ENCODE measurements at places on chromosomes 7 and 10.

DNA sequence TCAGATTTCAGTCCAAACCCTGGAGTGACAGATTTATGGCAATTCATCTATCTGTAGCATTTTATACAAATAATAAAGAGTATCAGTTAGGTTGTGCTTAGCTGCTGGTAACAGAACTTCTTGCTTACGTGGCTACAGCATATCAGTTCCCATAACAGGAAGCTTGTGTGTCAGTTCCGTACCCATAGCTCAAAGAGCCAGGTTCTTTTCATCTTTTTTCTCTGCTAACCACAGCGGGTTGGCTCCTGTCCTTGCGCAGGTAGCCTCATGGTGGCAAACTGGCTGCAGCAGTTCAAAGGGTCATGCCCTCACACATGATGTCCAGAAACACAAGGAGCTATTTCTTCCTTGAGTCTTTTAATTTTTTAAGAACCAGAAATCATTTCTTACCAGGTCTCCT, 1041.8 kb downstream of the GATA3 start:
- peak; percentile 6 for DNase-seq

GRCh38 chr10:101301111-101301731, 52.7 kb upstream of the BTRC start:
- DNase-seq: peak; percentile 16

DNA sequence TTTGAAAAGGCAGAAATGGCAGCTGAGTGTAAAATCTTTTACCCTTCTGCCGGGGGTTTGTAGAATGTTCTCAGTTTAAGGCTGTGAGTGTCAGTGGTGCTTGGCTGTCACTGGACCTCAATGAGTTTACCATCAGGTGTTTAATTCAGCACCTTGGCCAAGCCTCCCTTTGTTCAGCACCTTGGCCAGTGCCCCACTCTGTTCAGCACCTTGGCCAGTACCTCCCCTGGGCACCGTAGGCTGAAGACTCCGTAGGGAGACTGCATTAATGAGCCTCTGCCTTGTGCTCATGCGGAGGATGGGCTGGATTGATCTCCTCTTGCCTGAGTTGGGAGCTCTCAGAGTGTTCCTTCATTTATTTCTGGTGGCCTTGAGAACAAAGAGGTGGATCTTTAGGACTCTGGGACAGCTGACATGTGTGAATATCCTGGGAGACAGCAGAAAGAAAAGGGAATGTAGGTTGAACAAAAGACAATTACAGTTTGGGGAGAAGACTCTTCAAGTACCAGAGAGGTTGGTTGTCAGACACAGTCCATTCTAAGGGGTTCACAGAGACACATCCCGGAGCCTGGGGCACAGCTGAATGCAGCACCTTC, 1.6 kb downstream of the FAM24A start:
- peak; percentile 19 for DNase-seq

GRCh38 chr10:122388287-122388997, 13.9 kb downstream of the PLEKHA1 start:
- no peak for DNase-seq

GRCh38 chr7:109131141-109131540, 561.5 kb downstream of the DNAJB9 start:
- DNase-seq: no peak

GRCh38 chr7:67823345-67823744, 826.7 kb downstream of the TYW1 start:
- DNase-seq: no peak

DNA sequence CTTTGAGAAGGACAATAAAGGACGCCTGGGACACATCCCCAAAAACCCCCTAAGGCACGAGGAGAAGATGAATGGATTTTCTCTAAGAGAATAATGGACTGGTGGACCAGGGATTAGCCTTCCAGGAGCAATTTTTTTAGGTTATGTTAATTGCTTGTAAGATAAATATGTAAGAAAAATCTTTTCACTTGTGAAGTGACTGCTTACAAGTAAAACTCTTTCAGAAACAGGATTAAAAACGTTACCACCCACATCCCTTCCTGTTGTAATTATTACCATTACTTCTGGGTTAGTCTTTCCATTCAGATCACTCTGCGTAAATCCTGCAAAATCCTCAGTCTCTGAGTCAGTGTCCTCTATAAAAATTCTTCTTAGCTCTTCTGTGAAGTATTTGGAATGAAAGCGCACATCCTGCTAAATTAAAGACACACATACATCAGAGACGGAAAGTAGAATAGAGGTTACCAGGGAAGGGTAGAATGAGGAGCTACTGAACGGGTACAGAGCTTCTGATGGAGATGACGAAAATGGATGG, 34.3 kb downstream of the CDCA7L start:
- DNase-seq: no peak

DNA sequence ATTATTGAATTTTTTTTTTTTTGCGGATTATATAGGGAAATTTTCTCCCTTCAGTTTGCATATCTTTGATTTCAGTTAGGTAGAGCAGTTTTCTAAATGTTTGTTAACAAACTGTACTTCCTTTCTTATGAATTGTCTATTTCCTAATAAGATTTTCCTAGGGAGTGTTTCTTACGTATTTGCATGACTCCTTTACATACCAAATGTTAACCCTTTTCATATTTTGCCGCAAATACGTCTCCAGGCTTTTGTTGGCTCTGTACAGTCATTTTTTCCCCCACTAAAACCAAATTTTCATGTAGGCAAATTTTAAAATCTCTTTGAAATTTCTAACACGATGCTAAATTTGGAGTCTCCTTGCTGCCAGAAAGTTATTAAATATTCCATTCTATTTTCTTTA, 1.9 kb upstream of the FRAT2 start:
- no peak for DNase-seq

GRCh38 chr10:62079885-62080559, 178.5 kb downstream of the ARID5B start:
- DNase-seq: no peak

DNA sequence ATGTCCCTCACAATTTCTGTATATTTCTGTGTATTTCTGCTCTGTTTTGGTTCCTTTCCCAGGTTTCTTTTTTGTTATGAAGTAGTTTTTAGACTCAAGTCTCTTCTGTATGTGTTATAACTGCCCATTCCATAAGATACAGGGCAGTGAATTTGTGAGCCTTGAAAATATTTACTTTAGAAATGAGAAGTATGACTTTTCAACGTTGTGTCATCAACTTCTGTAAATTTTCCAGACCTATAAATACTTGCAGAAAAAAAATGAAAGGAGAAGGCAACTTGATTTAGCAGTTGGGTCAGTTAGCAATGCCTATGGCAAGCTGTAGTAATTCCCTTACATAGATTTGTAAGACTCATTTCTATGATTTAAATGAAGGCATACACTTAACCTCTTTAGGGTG, 11.5 kb downstream of the EGFR start:
- no peak for DNase-seq

- DNase-seq: no peak
Measured at GRCh38 chr7:90671571-90671970, 75.5 kb downstream of the CDK14 start.

GRCh38 chr7:24881623-24882022, 98.4 kb downstream of the OSBPL3 start:
- no peak for DNase-seq

DNA sequence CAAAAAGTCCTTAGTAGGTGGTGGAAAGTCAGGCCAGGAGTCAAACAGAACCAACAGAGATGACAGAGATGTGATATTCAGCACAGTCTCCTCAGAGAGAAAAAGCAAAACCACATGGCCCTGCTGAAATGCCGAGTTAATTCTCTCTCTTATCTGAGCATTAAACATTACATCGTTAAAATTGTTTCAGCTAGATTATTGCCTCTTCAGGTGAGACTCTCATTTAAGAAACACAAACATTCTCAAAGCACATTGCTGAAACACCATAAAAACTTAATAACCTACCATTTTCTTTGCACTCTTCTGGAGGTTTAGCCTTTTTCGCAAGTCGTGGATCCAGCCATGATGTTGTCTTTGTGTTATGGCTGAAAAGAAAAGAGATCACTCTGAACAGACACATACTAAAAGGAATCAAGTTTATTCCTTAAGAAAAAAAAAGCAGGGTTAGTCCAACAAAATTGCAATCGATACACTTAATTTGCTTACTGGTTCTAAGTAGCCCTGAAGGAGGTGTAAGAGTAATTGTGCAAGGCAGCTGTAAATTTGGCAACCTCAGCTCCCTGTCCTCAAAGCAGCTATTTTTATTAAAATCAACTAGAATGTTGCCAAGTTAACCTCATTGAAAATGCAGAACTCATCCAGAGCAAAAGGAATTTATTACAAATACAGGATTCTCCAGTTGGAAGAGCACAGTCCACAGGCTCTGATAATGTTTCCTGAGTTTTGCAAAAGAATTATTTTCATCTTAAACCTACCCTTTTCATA, 691.1 kb downstream of the PHTF2 start:
- DNase-seq: no peak

DNA sequence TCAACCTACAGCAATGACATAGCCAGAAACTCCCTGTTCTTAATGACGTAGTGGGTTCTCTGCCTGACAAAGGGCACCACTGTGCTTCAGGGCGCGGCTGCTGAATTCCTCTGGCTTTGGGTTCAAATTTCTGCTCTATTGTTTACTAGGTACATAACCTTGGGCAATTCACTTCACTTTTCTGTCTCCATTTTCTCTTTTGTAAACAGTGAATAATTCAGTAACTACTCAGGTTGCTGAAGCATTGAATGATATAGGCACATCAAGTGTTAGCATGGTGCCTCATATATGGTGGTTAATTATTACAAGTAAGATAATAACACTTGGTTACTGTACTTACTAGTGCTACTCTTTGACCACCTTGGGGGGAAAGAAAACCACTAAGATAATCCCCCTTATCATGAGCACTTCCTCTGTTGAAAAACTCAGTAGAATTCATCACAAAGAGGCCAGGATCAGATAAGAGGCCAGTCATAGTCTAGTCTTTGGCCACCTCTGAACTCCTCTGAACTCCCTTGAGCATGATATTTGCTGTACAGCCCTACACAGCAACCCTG, 92.0 kb upstream of the AHR start:
- no peak for DNase-seq

- no peak for DNase-seq
Measured at GRCh38 chr7:6160191-6160623, 112.2 kb downstream of the CYTH3 start.

- DNase-seq: no peak
Measured at GRCh38 chr10:30557884-30558283, 71.7 kb downstream of the LYZL2 start.

GRCh38 chr7:91582799-91583477, 297.6 kb downstream of the MTERF1 start:
- DNase-seq: no peak

DNA sequence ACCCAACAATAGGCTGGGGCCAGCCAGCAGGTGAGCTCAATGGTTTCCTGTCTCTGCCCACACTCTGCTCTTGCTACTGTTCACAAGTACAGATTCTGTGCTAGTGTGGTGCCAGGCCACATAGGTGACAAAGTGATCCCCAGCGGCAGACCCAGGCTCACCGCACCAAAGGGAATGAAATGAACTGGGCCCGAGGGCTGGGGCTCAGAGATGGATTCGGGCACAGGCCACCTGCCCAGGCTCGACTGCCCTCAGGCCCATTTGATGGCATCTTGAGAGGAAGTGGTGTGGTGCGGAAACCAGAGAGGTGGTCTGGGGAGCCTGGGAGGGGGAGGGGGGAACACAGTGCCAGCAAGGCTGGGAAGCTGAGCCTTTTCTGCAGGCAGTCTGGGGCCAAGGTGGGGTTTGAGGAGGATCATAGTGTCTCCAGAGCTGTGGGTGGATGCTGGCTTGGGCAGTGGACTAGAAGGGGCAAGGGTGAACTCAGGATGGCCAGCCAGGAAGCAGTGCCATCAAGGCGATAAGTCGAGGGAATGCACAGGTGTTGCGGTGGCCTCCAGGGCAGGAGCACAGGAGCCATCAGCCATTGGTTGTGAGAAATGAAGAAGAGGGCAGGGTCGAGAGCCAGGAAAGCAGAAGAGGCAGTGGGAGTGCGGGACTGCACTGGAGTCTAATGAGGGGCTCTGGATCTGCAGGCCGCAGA, 85.2 kb downstream of the ARHGAP22 start:
- DNase-seq: no peak

DNA sequence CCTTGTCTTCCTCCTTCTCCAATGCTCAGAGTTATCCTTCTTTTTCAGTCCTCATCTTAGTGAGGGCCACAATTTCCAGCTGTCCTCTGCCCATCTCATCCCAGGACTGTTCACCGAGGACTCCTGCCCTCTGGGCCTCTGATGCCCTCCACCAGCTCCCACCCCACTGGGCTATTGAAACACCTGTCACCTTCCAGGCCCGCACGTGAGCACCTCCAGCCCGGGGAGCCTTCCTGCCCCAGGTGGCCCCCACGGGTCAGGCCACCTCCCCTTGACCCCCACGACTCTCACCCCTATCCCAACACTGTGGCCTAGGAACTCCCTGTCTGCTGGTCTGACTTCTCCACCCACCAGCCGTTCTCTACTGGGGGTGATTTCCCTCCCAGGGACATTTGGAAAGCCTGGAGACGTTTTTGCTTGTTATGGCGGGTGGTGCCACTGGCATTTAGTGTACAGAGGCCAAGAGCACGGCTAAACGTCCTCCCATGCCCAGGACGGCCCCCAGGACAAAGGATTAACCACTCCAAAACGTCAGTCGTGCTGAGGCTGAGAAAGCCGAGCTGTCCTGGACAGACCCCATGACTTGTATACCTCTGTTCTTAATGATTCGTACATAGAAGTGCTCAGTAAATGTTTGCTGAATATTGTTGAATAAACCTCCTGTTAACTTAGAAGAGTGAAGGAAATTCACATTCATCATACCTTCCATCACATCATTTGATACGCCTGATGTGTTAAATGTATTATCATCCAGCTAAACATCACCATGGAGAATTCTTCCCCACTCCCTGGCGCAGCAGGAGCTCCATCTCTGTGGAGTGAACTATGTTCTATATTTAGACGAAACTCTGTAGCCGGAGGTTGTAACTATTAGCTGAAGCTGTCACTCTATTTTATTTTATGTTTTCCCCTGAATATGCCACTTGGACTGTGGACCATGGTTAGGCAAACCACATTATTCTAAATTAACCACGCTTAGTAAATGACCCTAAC, 270.1 kb upstream of the SHH start:
- DNase-seq: no peak

DNA sequence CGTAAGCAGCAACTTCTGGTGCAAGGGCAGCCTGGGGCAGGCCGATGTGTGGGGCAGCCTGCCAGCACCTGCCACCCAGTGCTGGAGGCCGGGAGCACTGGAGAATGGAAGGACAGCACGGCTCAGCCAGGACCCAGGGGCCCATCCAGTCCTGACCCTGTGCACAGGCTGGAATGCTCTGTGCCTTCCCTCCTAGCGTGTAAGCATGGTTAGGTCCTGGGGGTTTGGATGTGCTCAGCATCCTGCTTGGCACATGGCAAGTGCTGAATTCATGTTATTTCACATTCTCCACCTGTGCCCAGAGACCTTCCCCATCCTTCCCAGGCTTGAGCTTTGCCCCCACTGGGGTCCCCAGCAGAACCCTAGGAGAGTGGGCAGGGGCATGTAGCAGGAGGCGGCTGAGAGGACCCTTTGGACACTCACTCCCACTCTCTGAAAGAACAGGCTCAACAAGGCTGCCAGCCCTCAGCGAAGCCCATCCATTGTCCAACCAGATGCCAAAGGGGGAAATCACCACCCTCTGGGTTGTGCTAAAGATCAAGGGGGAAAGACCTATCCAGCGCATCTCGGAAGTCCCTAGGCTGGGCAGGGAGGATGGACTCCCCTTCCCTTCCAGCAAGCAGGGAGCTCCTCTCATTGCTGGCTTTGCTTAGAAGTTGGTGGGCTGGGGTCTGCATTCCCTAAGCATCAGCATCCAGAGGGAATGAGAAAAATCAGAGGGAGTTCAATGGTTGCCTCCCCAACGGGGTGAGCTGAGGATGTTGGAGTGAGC, 29.7 kb downstream of the ANXA8 start:
- no peak for DNase-seq

All from stimulated activated CD8-positive, alpha-beta memory T cell treated with anti-CD3 and anti-CD28 coated beads, Interleukin-15, amount 100 ng/mL, for 1 hour (primary cell).